Stimulated activated CD8-positive, alpha-beta memory T cell treated with anti-CD3 and anti-CD28 coated beads, Interleukin-15, amount 100 ng/mL, for 48 hours (primary cell): ENCODE measurements at places on chromosomes 4 and X.

DNA sequence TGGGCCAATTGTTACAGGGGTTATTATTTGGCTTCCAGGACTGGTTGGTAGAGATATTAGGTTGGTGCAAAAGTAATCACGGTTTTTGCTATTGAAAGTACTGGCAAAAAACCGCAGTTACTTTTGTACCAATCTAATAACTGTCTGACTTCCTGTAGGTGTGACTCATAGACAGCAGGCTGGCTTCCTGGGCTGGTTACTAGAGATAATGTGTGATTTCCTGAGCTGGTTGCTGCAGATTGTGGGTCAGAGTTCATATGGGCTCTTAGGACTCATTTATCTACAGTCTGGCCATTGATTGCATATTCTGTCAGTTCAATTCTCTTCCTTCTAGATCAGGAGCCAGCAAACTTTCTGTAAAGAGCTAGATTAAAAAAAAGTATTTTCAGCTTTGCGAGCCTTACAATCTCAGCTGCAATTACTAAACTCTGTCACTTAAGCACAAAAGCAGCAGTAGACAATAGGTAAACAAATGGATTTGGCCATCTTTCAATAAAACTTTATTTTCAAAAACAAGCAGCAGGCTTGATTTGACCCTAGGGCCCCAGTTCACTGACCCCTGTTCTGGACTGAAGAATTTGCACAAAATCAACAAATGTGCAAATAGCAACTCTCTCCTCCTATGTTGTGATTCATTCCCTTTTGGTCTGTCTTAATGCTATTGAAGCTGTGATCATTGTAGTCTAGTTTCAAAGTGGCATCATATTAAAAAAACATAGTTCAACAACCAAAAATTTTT, 50.8 kb upstream of the BOD1L1 start:
- no peak for DNase-seq

DNA sequence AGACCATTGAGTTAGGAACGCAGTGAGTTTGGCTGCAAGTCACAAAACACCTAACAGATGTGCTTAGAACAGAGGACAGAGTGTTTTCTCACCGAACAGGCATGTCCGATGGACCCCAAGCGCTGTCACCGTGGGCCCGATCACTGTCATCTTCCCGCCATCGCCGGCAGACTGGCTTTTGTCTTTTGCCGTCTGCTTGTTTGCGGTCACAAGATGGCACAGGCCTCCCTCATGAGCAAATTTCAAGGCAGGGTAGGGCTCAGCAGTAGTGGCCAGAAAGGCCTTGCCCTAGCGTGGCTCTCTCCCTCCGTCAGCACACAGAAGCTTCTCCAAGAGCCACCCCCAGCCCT, 21.4 kb upstream of the MRFAP1 start:
- DNase-seq = no peak

DNA sequence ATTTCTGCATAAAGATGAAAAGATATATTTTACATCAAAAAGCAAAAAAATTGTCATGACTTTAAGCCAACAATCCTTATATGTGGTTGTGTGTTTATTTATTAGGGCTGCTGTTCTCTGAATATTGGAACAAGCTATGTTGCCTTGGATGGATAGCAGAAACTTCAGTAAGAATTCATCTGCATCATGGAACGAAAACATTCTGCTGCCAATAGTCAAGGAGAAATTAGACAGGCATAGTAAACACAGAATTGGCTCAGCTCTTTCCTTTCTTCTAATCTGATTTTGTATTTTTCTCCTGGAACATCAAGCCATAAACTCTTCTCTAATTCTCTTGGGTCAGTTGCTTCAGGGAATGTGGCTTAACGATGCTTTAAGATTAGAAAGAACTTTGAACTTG, 1257.0 kb downstream of the NLGN4X start:
- no peak for DNase-seq

DNA sequence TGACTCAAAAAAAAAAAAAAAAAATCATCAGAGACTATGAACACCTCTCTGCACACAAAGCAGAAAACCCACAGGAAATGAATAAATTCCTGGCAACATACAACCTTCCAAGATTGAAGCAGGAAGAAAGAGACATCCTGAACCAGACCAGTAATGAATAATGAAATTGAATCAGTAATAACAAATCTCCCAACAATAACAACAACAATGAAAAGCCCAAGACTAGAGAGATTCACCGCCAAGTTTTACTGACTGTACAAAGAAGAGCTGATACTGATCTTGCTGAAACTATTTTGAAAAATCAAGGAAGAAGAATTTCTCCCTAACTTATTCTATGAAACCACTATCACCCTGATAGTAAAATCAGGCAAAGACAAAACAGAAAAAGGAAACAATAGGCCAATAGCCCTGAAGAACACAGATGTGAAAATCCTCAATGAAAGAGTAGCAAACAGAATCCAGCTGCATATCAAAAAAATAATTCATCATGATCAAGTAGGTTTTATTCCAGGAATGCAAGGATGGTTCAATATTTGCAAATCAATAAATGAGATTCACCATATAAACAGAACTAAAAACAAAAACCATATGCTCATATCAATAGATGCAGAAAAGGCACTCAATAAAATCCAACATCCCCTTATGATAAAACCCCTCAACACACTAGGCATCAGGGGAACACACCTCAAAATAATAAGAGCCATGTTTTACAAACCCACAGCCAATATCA, 31.0 kb upstream of the PLK4 start:
- no peak for DNase-seq

DNA sequence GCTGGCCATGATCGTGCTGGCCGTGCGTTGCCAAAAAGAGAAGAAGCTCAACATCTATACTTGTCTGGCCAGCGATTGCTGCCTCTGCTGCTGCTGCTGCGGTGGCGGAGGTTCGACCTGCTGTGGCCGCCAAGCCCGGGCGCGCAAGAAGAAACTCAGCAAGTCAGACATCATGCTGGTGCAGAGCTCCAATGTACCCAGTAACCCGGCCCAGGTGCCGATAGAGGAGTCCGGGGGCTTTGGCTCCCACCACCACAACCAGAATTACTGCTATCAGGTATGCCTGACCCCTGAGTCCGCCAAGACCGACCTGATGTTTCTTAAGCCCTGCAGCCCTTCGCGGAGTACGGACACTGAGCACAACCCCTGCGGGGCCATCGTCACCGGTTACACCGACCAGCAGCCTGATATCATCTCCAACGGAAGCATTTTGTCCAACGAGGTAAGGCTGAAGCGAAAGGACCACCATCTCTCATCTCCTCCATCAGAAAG, 3.3 kb downstream of the PCDH10 start:
- no peak for DNase-seq

DNA sequence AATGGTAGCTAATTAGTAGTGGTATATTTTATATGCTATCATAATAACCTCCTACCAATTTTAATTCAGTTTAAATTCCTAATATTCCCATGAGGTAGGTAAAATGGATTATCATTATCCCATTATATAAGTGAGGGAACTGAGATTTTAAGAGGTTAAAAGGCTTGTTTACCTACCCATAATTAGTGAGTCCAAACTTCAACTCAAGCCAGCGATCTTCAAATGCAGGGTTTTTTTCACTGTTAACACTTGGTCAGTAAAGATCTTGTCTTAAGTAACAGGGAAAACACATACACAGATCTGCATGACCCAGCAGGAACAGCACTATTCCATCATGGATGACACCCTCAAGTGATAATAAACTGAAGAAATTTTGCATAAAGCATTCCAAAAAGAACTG, 31.3 kb downstream of the FABP2 start:
- no peak for DNase-seq
